ENCODE measurements at places on chromosomes 4 and X. TPM values are rescaled to one million over a fixed set of nuclear protein-coding genes. Genes with fewer than 3 reads are reported as not detected.

MAGEA3 gene
- not detected for total RNA-seq

DNA sequence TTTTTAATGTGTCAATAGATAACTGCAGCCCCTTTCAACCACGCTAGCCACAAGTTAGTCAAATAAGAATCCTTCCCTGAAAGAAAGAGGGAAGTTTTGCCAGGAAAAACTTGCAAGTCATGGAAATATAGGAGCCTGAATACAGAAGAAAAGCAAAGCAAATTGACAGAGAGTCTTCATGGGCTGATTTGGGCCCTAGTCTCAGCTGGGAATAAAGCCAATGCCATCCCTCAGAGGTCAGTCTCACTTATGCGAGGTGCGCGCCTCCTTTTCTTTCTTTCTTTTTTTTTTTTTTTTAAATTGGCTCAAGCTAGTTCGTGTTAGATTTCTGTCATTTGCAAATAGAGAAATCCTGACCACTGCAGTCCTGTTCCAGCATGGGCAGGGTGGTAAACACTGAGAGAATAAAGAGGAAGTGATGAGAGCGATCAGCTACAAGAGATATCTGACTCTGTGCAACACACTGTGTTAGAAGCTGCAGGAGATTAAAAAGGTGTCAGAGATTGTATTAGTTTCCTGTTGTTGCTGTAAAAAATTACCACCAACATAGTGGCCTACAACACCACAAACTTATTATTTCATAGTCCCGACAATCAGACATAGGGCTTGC is 299.7 kb downstream of the LDB2 start:
- H3K27ac ChIP-seq: peak overlapping the region; percentile 65
- H3K36me3 ChIP-seq: no peaks in the 10 kb centered on the region
- no peak overlapping the region for H3K4me3 ChIP-seq
- no peaks in the 10 kb centered on the region for H3K27me3 ChIP-seq
- no peak for DNase-seq

GRCh38 chr4:6338951-6339817 is 69.5 kb downstream of the WFS1 start:
- no peak overlapping the region for H3K4me3 ChIP-seq
- H3K27ac ChIP-seq: no peak overlapping the region
- H3K27me3 ChIP-seq: peaks cover 27% of the 10 kb centered on the region
- no peak for DNase-seq

- no peak overlapping the region for H3K4me3 ChIP-seq
- H3K27ac ChIP-seq: no peak overlapping the region
- H3K36me3 ChIP-seq: no peaks in the 10 kb centered on the region
Measured at GRCh38 chr4:151865744-151866591, 105.2 kb upstream of the GATB start.
